ENCODE measurements at places on chromosomes 5 and 9.

DNA sequence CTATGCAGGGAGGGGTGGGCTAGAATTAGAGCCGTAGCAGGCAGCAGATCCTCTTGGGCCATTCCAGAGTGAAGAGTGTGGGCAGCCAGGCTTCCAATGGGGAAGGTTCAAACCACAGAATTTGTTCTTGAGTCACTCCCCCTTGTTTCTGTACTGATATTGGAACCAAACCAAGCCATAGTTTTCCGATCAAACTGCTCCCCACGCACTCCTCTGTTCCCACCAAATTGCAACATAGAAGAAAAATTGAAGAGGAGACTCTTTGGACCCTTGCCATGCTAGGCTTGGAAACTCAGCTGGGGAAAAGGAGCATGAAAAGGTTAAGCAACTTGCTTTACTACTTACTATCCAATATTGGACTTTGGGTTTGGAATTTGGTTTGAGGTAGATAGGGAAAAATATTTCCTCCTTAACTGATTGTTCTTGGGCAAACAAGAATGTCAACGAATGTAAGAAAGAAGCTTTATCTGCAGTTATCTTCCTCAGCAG, 165.8 kb upstream of the NR3C1 start:
- DNase-seq, result no peak

DNA sequence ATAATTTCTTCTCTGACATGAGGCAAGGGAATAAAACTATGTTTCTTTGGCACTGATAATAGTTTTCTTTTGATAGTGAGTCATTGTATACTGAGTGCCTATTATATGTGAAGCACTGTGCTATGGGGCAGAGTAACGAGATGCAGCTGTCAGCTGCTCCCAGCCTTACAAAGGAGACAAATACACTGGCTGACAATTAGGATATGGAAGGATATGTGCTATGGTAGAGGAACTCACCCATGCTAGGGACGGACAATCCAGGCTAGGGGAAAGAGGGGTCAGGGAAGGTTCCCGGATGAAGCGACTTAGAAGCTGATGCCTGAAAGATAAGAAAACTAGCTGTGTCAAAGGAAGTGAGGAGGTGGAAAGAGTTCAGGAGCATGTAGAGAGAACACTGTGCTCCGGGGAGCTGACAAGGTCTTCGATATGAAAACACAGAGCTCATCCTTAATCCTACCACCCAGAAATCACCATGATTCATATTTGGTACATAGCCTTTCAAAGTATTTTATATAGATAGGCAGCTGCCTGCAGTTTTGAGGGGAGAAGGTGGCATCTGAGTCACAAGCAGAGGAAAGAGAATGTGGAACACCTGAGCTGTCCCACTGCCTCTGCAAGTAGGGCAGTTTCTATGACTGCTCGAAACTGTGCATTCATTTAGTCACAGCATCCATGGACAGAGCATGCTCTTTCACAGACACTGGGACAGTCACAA, 12.1 kb downstream of the BSPRY start:
- no peak for DNase-seq

DNA sequence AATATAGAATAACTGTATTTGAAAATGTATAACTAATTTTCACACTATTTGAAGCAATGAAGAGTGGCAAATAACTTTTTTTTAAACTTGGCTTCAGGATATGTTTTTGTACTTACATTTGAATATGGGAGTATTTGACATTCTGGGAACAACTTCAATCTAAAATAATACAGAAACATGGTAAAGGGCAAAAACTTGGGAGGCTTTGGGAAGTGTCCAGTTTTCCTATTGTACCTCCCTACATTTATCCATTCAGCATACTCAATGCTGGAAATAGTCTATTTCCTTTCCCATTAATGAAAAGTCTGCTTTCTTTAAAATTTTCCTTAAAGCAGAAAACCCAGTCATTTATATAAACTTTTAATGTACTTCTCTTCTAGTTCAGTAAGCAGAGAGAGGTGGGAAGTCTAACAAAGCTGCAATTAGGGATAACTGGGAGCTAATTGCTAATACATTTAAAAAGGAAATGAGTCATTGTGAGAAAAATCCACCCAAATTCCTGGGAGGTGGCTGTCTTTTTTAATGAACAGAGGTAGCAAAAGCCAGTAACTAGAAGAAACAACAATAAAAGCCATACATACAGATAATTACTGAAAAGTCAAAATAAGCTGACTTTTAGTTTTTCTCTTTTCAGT, 128.8 kb downstream of the FBN2 start:
- DNase-seq, result no peak

DNA sequence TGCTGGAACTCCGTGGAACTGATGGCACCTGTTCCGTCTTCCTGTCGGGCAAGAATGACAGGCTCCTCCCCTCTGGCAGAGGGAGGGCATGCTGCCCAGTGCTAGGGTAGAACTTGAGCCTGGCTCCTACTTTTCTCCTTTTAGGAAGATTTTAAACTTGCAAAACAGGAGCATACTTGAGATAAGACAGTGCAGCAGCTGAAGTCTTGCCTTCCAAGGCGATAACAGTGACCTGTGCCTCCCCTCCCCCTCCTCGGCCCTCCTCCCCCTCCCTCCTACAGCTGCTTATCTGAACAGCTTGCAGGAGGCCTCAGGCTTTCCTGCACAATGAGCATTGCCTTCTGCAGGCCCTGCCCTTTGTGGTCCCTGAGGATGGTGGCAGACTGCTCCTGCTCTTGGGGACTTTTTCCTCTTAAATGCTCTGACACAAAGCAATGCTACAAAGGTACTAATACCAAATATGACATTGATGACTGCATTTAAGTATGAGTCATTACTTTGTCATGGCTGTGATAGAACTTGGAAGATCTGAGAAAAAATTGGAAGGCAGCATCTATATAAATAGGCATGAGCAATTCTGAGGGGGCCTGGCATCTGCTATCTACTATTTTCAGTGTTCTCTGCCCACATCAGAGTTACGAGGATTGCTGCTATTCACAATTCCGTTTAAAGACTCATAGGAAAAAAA, 2.0 kb downstream of the GADD45G start:
- DNase-seq, result no peak

GRCh38 chr9:107042606-107043005, 179.6 kb downstream of the ZNF462 start:
- no peak for DNase-seq

DNA sequence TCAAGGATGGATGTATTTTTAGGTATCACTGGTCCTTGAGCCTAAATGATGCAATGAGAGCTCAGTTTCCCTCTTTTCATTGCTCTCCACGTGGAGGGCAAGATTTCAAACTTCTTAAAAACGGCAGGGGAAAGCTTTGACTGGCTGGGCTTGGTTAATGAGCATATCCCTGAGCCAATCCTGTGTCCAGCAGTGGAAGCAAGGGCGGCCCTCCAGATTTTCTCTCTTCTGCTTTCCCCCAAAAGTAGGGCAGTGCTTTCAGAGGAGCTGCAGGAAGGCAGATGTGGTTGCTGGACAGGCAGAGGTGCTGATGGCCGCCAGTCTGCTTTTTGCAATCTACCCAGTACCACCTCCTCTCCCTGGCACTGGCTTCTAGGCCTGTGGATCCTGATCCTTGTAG, 30.0 kb upstream of the TBC1D2 start:
- no peak for DNase-seq

GRCh38 chr9:27560457-27560856, 12.8 kb downstream of the C9orf72 start:
- DNase-seq, result no peak

DNA sequence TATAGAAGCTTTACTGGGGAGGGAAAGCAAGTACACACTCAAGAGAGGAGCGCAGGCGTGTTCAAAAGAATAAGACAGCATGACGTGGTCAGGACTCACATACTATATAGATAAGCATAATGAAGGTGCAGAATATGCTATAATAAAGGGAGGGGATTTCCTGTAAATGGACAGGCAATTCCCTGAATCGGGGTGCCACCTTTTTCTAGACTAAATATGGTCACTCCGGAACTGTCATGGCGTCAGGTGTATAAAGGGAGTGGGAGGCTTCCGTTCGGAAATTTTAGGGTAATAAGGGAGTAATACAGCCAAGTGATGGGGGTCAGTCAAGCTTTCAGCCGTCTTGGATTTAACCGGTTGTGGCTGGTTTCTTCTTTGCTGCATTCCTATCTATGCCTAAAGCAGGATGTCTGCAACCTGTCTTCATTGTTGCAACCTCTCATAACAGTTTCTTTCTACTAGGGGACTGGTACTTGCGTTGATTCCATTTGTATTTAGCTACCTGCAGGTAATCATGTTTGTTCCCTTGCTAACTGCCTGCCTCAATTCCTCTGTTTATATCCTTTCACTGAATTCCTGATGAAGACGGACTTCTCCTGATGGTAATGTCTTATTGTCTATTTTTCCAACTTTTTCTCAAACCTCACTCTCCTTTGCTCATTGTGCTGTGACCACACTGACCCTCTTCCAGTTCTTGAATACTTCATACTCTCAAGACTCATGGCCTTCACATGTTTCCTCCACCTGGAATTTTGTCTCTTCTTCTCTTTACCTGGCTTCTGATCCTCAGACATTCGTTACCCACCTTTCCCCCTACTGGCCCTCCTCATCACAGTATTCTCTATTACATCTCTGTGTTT, 48.9 kb downstream of the PRR16 start:
- DNase-seq, result no peak

- no peak for DNase-seq
These were observed 388.2 kb downstream of the YTHDC2 start for GRCh38 chr5:113901718-113902117.

DNA sequence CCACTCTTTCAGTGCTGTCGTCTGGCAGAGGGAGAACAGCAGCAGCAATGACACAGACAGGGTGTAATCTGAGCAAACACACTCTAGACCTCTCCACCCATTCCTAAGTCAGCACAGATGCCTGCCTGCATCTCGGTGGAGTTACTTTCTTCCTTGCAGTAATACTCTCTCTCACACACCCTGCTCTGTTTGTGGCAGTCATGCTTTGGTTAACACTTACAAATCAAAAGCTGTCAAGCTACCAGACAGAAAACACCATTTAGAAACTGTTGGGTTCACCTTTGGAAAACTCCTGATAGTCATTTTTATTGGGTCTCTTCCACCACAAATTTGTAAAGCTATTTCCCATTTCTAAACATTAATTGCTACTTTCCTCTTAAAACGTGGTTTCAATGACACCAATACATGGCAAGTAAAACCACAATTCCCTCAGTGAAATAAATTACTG, 27.3 kb downstream of the LHFPL2 start:
- no peak for DNase-seq

GRCh38 chr5:140141241-140141640, 15.5 kb downstream of the IGIP start:
- DNase-seq, result no peak
